Smooth muscle cell of the umbilical artery (primary cell): ENCODE measurements at places on chromosomes 1 and 21. TPM values are rescaled to one million over a fixed set of nuclear protein-coding genes. Genes with fewer than 3 reads are reported as not detected.

Gene HLX
- 5.4 and 5.6 TPM in 2 replicates for total RNA-seq

Gene RHD
- not detected in 2 replicates for total RNA-seq

Gene RAB3B
- total RNA-seq: 5.3 and 31.8 TPM in 2 replicates

Gene KIF26B
- total RNA-seq: 66.8 and 71.3 TPM in 2 replicates

Gene NUP210L
- under 0.01 and 0.05 TPM in 2 replicates for total RNA-seq

Gene OR2T35
- total RNA-seq: not detected in 2 replicates

Gene CATSPERE
- total RNA-seq: 0.30 and 0.51 TPM in 2 replicates

Gene TFF2
- total RNA-seq: not detected in 2 replicates

Gene SLC44A5
- total RNA-seq: under 0.01 and 0.09 TPM in 2 replicates

Gene SLC45A1
- 1.5 and 2.9 TPM in 2 replicates for total RNA-seq

Gene F5
- under 0.01 and 0.09 TPM in 2 replicates for total RNA-seq

Gene PGM1
- total RNA-seq: 103 and 167 TPM in 2 replicates

Gene TNFSF4
- 8.0 and 19.4 TPM in 2 replicates for total RNA-seq

Gene LCE3D
- not detected in 2 replicates for total RNA-seq

Gene KPNA6
- total RNA-seq: 38.3 and 52.5 TPM in 2 replicates

Gene TSACC
- not detected in 2 replicates for total RNA-seq

Gene CCDC24
- 3.3 and 4.8 TPM in 2 replicates for total RNA-seq

Gene PNRC2
- 102 and 108 TPM in 2 replicates for total RNA-seq

Gene A3GALT2
- not detected in 2 replicates for total RNA-seq

Gene TMIGD3
- total RNA-seq: not detected in 2 replicates

Gene IL12RB2
- not detected in 2 replicates for total RNA-seq

Gene ZBTB48
- 12.1 and 16.0 TPM in 2 replicates for total RNA-seq

Gene FBXO2
- total RNA-seq: 1.6 and 3.6 TPM in 2 replicates

Gene ADAMTS5
- total RNA-seq: 0.37 and 4.5 TPM in 2 replicates

Gene C1orf185
- total RNA-seq: not detected in 2 replicates

Gene PDZK1IP1
- not detected in 2 replicates for total RNA-seq

Gene SIPA1L2
- 0.97 and 7.4 TPM in 2 replicates for total RNA-seq

Gene CELSR2
- total RNA-seq: 3.0 and 4.5 TPM in 2 replicates

Gene CFHR5
- not detected in 2 replicates for total RNA-seq

Gene CFAP141
- not detected in 2 replicates for total RNA-seq

Gene NFASC
- 10.1 and 35.9 TPM in 2 replicates for total RNA-seq

Gene LRRC8B
- 1.5 and 4.0 TPM in 2 replicates for total RNA-seq
